T1000 (cell line): ENCODE measurements at places on chromosomes 2 and 18.

- no peak for DNase-seq
Observed at GRCh38 chr2:54947136-54947535, 103.1 kb downstream of the RTN4 start.

- DNase-seq = no peak
Observed at GRCh38 chr2:197606180-197606579, 69.2 kb downstream of the RFTN2 start.

- DNase-seq = no peak
Observed at GRCh38 chr18:48079885-48080284, 149.4 kb upstream of the SMAD2 start.

DNA sequence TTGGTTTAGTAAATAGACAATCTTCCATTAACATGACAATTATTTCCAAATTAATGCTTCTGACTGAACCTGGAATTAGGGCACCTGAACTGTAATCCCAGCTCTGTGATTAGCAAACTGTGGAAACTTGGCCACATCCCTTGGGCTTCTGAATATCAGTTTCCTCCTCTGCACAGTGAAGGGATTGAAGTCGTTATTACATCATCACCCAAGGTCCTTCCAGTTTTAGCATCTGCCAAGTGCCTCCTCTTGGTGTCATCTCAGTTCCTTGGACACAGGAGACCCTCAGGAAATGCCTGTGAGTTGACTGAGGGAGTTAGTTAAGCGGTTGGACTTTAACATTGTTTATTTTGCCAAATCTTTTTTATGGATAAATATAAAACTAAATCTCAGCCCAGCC is 64.8 kb downstream of the MOGAT1 start:
- DNase-seq = no peak

DNA sequence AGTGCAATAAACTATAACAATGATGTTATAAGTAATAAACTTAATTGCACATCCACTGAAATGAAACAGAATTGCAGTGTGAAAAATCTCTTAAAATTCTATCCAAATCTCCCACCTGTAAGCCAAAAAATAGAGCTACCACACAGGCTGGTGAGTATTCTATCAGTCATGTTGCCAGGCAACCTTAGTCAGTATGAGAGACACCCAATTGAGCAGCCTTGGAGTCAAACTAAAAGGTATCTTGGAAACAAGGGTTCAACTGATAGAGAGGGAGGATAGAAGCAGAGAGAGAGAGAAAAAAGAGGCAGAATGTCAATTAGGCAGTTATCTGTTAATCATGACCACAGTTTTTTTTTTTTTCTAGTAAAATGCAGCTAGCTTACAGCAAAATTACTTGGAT is 45.8 kb downstream of the GALNT13 start:
- DNase-seq = no peak

GRCh38 chr2:204842068-204842467 is 296.8 kb downstream of the PARD3B start:
- no peak for DNase-seq

- no peak for DNase-seq
Observed at GRCh38 chr2:37469126-37469525, 124.7 kb downstream of the QPCT start.
